ENCODE measurements at places on chromosomes 5 and 9.

GRCh38 chr5:81698813-81699212, 52.1 kb downstream of the SSBP2 start:
- DNase-seq = no peak

GRCh38 chr5:72137826-72138409, 30.6 kb downstream of the MAP1B start:
- DNase-seq = peak; percentile 7

DNA sequence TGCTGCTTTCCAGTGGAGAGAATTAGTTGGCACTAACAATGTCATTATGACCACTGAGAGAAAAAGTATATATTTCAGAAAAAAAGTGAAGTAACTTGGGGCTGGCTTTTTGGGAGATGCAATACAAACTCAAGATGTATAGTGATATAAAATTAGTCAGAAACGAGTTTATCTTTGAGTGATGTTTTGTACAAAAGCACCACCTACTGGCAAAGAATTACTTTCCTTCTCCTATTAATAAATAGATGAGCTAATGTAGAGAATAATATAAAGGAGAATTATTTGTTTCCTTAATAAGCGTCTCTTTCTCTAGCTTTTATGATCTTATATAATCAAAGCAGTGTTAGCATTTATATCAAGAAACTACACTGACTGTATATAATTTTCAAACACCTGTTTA, 158.8 kb downstream of the MEF2C start:
- no peak for DNase-seq

GRCh38 chr5:100860407-100860806, 42.7 kb downstream of the ST8SIA4 start:
- DNase-seq = peak; percentile 53

DNA sequence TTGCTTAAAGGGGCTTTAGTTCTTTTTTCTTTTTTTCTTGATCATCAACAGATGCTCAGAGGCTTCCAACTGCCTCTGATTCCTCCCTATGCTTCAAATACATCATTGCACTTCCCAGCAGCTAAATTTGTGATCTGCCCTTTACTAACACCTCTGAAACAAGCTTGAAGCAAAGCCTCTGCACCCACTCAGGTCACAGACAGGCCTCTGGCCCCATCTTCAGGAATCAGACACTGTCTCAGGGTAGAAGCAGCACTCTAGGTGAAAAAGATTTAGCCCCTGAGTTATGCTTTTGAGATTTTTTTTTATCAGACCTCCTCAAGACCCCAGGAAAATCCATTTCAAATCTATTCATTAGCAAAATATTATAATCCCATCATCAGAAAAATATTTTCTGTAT, 91.5 kb downstream of the MAMDC2 start:
- DNase-seq = no peak

DNA sequence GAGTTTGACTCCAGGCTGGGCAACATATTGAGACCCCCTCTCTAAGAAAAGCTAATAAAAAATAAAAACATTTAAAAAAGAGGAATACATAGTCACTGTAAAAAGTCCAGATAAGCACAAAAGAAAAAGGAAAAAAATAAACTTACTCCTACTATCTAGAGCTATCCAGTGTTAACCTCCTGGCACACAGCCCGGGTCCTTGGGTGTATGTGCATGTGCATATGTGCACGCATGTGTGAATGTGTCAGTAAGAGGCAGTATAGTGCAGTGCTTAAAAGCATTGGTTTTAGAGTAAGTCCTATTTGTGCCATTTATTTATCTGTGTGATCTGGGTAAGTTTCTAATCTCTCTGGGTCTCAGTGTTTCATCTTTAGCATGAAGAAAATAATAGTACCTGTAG, 26.7 kb downstream of the FAM219A start:
- no peak for DNase-seq

DNA sequence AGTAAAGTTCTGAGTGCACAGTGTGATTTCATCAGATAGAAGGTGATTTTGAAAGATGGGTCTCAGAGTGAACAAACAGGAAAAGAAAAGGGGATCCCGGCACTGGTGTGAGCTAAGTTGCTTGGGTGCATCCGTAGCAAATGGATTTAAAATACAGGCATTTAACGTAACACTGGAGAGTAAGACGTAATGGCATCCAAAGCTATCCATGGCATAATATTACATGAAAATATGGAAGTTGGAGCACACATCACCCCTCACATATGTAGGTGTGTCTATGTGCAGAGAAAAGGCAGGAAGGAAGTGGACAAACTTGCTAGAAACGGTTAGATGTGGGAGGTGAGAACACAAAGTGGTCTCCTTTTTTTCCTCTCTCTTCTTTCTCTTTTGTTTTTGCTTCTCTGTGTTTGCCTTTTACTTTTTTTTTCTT, 38.2 kb upstream of the SEMA4D start:
- peak; percentile 78 for DNase-seq

GRCh38 chr5:175700991-175701390, 43.1 kb downstream of the HRH2 start:
- DNase-seq = peak; percentile 10

DNA sequence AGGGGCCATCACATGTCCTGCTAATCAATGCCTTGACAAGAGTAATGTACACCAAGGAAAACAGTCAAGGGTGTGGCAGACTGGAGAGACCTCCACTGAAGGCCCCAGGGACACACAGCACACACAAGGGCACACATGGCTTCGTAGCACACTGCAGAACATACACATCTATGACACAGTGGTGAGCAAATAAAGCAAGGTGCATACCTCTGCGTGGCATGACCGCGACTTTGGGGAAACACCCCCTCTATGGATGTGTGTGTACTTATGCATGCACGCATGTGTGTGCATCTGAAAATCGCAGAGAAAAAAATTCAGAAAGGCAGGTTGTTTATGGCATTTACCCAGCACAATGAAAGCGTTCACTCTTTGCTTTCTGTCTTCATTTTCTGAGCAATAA, 20.5 kb downstream of the SEMA4D start:
- peak; percentile 55 for DNase-seq

DNA sequence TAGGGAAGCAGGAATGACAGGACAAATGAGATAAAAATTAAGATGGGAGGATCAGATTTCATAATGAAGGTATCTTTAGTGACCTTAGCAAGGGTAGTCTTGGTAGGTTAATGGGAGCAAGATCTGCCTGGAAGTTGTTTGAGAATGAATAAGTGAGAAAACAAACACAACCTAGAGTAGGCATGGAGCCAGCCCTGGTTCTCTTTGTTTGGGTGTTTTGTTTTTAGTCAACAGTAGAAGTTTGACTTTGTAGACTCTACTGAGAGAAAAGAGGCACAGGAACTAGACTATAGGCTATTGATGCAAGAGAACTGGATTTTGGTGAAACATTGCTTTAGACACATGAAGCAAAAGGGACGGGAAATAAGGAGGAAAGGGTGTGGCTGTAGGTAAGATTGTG, 40.3 kb downstream of the KCNN2 start:
- no peak for DNase-seq

- DNase-seq = no peak
These were observed 7.4 kb downstream of the CPLX2 start for GRCh38 chr5:175878544-175879438.

DNA sequence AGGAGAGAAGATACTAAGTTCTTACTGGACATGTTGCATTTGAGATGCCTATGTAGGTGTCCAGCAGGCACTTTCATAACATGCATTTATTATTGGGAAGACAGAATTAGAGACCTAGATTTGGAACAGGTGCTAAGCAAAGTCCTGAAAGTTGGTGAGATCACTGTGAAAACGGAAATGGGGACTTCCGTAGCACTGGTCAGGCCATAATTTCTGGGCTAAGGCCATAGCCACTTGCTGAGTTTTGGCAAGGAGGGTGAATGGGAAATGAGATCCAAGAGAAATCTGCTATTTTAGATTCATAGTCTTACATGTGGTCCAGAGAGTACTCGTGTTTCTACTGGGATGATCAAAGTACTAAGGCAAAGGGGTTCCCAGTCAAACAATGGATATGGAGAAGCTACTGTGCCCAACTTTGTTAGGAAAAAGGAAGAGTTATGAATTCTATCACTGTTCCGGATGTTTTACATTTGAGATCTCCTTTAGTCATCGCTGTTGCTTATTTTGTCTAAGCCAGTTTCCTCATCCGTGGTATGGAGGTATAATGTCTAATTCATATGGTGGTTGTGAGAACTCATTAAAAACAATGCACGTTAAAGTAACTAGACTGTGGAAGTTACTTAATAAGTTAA, 33.4 kb downstream of the TEK start:
- no peak for DNase-seq

GRCh38 chr9:107386396-107386795, 103.2 kb downstream of the KLF4 start:
- no peak for DNase-seq

GRCh38 chr9:137031904-137032640, at the start of gene FUT7:
TSS of gene FUT7 (minus strand) at chr9:137032088. CDS start at chr9:137031991, 97 bp downstream.
- peak; percentile 87 for DNase-seq

- no peak for DNase-seq
These were observed 220.0 kb downstream of the CACNA1B start for GRCh38 chr9:138097501-138097991.

- DNase-seq = no peak
These were observed 121.5 kb downstream of the SV2C start for GRCh38 chr5:76204713-76205112.

DNA sequence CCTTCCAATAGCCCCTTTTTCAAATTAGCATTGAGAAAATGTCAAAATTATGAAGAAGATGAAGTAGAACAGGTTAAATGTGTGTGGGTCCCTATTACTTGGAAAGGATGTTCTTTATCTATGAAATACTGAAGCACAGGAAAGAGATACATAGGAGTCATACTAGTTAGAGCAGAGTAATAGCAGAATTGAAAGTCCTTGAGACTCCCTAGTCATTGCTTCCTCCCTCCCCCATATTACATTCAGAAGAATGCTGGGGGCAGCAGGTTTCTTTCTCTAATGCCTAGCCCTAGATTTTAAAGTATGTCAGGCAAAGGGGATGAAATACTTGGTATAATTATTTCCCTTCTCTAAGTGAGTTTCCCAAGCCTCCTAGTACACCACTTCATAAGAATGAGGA, 4.4 kb downstream of the ZCCHC9 start:
- peak; percentile 59 for DNase-seq

GRCh38 chr5:174690271-174690670, 34.1 kb upstream of the MSX2 start:
- DNase-seq = no peak

DNA sequence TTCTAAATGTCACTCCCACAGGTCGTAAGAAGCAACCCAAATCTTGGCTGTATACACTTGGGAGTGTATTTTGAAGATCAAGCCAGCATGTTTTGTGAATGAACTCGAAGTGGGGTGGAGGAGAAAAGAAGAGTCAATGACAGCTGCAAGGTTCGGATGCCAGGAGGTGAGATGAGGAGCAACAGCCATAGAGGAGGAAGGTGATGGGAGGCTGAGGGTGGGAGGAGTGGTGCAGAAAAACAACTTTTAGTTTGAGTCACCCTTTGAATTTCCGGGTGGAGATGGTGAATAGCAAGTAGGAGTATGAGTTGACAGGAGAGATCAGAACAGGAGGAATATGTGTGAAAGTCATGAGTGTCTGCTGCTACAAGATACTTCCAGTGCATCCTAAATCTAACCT, 153.6 kb downstream of the DIRAS2 start:
- no peak for DNase-seq

GRCh38 chr5:17154211-17154996, 63.0 kb upstream of the BASP1 start:
- no peak for DNase-seq

GRCh38 chr9:14306672-14307660, 7.0 kb downstream of the NFIB start:
- no peak for DNase-seq

GRCh38 chr9:353077-353476, 138.4 kb downstream of the DOCK8 start:
- no peak for DNase-seq

DNA sequence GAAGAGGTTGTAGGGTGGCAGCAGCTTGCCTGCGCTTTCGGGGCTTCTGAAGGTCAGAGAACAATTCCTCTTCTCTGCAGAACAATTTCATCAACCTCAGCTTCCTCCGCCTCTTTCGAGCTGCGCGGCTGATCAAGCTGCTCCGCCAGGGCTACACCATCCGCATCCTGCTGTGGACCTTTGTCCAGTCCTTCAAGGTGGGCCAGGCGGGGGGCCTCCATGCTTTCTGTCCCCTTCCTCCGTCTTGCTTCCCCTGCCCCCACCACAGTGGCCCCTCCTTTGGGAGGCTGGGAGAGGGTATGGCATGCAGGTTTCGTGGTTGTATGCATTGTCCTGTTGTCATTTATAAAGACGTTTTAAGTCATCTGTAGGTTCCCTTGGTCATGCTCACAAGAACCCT, 195.8 kb downstream of the CACNA1B start:
- no peak for DNase-seq

DNA sequence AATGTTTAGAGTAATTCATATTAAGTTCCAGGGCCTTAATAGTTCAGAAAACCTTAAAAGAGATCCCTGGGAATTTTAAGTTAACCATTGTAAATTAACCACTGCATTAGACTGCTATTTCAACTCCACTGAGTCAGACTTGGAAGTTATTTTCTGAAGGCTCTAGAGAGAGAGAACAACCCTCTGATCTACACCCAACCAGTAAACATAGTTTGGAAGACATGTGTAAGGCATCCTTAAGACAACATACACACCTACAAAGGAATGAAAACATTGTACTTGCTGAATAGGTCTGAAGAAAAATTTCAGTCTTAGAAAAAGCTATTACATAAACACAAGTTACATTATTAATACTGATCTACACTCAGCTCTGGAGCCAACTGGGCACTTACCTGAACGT, 158.2 kb upstream of the FST start:
- no peak for DNase-seq

GRCh38 chr5:96868603-96869371, 7.5 kb upstream of the ERAP2 start:
- DNase-seq = peak; percentile 76

- DNase-seq = peak; percentile 55
These were observed 83.5 kb upstream of the MINAR2 start for GRCh38 chr5:129664336-129664937.

DNA sequence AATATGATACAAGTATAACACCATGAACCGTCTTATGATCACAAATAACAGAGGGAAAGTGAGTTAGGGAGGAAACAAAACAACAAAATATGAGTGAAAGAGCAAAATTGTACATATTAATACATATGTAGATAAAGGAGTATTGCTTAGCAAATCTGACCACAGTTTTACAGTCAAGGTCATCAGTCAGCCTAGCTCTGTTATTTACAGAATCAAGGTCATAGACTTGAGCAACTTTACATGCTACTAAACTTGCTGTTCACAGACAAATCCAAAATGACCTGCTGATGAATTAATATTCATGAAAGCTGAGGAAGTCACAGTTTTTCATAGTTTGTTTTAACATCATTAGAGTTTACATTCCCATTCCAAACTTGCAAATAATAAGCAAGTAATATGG, 1387.7 kb upstream of the ACO1 start:
- DNase-seq = no peak

- DNase-seq = no peak
These were observed 269.2 kb downstream of the ACTL7B start for GRCh38 chr9:108586471-108587139.

GRCh38 chr9:132644251-132644650, 25.5 kb downstream of the DDX31 start:
- DNase-seq = peak; percentile 14
